ENCODE measurements at places on chromosomes 12 and 14.

DNA sequence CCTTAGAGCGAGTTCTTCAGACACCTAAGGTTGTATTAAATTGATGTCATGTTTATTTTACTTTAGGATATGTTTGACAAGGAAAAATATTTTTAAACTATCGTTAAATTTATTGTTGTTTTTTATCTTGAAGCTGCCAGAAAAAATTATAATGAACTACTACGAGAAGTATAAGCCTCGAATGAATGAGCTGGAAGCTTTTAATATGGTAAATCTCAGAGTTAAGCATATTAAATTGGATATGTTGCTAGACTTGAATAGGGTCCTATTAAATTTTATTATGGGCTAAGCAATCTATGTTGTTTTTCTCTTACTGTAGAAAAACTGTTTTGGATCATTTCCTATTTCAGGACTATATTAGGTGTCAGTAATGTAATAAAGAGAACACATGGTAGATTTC lies 118.2 kb downstream of the METTL25 start:
- DNase-seq = no peak

DNA sequence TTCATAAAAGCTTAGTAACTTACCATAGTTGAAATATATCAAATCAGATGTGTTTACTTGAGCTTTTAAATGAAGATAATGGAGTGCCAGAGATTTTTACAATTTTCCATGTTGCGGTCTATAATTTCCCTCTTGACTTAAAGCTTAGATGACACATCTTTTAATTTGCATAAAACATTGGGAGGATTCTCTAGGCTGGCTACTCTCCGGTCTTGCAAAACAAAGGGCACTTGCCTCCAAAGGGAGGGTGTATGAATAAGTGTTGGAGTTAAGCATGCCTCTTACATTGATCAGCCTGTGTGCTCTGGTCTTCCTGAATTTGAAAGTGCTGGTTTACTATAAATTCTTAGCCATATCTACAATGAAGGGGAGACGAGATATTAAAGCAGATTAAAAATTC lies 336.4 kb upstream of the NAV3 start:
- DNase-seq = no peak

DNA sequence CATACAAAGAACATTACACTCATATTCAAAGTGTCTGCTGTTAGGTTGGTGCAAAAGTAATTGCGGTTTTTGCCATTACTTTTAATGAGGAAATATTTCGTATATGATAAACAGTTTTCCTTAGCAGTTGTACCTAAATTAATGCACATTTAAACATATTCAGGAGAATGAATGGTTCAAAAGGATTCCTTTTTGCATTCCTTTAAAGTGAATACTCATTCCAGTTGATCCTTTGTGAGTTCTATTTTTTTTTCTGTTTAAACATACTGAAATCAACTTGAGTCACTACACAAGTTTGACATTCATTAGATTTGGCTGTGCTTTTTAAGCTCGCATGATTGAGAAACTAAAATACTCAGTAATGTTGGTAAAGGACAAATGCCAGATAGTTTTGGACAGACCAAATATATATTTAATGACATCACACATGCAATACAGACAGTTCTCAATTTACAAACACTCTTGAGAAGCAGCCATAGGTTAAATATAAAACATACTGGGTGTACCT lies 13.8 kb upstream of the SLC38A2 start:
- no peak for DNase-seq

GRCh38 chr12:16281157-16281556 lies 3.7 kb upstream of the SLC15A5 start:
- DNase-seq = no peak

DNA sequence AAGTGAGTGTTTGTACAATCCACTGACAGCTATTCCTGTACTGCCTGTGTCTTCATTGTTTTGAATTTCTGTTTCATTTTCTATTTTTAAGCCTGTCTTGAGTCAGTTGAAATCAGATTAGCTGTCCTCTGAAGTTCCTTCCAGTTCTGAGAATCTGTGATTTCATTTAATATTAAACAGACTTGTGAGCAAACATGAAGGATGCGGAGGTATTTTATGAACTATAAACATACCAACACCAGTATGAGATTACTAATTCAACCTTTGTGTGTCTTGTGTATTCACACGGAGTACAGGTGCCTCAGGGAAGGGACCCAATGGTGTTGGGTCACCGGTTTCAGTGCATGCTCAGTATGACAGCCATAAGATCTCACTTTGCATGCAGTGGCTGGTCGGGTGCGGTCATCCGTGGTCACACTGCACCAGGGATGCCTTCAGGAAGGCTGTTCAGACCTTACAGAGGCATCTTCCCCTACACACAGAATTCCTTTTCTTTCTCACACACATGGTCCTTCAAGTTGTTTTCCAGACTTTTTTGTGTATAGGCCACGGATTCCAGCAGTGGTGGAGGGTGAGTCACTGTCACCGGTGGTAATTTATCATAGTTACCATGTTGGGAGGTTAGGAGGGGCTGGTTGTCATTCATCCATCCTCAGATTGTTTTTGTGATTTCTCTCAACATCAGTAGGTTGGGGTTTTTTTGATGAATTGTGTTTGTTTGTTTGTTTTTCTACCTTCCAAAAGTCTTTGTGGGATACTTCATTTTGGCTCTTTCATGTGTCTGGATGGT lies 103.0 kb upstream of the SFSWAP start:
- no peak for DNase-seq

- no peak for DNase-seq
Observed at GRCh38 chr14:100012478-100013327, 52.5 kb upstream of the EVL start.

DNA sequence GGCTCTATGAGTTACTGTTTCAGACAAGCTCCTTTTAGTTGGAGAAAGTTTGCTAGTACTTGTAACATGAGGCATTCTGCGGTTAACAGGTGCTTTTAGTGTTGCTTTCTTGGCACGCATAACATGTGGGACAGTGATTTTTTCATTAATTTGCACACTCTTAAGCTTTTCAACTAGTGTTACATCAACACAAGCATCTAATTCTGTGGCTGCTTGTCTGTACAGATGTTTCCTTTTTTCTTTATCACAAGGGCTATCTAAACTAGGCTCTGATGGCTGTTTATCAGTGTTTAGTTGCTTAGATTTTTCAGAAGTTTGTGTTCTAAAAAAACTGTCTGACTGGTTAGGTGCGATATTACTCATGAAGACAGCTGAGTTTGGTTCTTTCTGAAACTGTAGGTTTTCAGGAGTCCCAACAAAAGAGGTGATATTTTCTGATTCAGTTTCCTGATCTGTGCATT lies 120.1 kb downstream of the RALGAPA1 start:
- DNase-seq = no peak

DNA sequence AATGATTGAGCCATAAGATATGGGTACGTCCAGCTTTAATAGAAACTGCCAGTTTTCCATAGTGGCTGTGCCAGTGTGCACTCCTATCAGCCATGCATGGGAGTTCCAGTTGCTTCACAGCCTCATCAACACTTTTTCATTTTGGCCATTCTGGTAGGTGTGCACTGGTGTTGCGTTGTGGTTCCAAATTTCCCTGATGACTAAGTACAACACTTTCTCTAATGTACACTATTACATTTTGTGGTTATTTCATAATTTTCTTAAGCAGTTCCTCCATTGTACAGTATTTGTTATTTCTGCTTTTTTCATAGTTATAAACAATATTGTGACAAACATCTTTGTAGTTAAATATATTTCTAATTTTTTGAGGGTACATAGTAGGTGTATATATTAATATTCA lies 21.5 kb upstream of the OAS1 start:
- DNase-seq = no peak

DNA sequence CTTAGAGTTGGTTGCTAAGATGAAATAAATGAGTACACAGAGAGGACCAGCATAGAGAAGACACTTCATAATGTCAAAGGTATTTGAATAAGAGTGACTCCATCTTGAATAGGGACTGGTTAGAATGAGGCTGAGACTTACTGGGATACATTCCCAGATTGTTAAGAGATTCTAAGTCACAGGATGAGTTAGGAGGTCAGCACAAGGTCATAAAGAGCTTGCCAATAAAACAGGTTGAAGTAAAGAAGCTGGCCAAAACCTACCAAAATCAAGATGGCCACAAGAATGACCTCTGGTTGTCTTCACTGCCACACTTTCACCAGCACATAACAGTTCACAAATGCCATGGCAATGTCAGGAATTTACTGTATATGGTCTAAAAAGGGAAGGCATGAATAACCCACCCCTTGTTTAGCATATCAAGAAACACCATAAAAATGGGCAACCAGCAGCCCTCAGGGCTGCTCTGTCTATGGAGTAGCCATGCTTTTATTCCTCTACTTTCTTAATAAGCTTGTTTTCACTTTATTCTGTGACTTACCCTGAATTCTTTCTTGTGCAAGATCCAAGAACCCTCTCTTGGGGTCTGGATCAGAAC lies 8.3 kb upstream of the SERPINA1 start:
- no peak for DNase-seq

DNA sequence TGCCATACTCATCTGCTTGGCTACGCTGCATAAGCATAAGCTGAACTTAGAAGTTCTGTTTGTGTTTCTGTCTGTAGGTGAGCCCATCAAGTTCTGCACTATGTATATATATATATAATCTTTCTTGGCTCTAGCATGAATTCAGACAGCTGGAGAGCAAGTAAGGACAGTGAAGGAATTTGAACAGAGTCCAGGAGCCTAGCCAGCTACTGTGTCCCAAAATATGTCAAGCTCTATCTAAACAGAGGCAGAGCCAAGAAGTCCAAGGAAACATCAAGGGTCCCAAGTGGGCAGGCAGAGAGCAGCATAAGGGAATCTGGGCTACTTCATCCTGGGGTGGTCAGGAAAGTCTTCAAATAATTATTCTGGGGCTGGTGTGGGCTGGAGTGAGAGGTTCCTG lies 118.5 kb upstream of the NPAS3 start:
- DNase-seq = no peak

DNA sequence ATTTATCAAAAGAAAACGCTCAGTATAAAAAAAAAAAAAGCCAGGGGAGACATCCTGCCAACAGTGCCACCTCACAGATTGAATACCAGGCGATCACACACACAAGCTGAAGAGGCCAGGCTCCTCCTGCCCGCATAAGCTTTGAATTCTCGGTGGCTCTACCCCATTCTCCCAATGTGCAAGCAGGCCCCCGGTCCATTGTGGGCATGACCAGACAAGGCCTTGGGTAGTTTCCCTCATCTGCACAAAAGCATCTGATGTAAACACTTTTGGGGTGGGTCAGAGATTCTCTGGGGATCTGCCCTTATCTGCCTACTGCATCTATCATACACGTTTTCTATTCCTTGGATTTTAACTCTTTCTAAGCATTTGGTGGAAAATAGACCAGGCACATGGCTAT lies 16.2 kb downstream of the KLRF2 start:
- no peak for DNase-seq

DNA sequence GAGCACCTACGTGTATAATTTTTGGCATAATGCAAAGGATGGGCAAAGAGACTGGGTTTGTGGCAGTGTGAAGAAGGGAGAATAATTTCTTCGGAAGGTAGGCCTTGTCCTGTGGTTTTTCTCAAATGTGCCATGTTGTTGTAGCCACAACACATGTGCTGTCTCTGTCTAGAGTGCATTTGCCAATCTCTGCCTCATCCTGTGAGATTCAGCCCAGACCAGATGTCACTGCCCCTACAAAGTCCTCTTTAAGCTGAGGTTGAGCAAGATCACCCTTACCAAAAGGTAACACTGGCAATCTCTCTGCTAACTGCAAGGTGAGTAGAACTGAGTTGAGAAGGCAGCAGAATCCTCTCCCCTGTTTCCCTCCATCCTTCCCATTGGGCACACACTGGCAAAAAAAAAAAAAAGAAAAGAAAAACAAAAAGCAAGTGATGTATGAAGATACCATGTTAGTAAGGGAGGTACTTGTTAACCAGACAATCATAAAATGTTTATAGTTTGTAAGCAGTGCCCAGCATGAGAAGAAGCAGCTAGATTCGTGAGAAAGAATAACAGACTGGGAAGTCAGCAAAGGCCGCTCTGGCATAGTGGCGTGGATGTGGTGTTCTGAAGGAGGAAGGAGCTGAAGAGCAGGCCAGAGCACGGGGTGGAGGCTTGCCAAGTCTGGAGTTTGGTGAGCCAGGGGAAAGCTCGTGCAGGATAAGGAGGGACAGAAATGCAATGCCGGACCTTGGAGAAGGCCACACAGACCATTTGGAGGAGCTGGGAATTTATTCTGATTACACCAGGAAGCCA lies 18.9 kb downstream of the DYRK2 start:
- no peak for DNase-seq

DNA sequence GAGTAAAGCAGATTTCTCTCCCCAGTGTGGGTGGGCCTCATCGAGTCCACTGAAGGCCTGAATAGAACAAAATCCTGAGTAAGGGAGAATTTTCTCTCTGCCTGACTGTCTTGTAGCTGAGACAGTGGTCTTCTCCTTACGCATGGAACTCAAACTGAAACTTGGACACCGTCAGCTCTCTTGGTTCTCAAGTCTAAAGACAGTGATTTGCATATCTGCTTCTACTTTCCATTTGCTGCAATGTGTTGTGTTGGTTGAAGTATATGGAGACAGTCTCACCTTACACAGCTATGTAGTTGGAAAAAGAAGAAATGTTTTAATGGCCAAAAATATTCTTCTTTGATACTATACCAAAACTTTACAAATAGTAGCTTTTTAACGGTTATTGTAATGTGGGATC lies 160.2 kb upstream of the LMNTD1 start:
- DNase-seq = no peak

- no peak for DNase-seq
Observed at GRCh38 chr12:78455991-78456390, 408.6 kb upstream of the SYT1 start.

- no peak for DNase-seq
Observed at GRCh38 chr12:64560396-64561301, 49.6 kb upstream of the RASSF3 start.

- DNase-seq = no peak
Observed at GRCh38 chr14:83638748-83639504, 1891.0 kb upstream of the FLRT2 start.

DNA sequence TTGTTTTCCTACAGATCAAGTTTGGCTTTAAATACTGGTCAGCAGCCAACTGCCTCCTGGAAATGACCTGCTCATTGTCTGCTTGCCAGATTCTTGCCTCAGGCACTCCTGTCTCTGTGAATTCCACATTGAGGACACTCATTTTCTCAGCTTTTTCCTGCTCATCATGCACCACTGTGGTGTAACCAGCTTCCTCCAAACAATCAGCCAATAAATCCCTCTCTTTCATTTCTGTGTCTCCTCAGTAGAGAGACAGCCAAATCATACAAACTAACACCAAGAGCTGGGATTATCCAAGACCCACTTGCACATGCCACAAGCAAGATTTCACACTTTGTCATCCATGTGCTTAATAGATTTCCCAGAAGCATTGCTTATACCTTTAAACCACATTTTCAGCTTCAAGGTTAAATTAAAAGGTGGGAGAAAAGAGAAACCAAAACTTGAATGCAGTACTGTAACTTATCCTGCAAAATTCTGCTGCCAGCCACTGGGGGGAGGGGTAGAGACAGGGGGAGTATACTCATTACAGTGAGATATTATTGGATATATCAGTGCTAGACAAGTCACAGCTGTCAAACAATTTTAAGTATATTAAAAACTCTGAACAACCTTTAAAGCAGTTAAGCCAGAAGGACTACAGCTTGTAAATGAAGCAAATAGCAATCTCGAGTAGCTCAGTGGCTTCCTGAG lies 105.0 kb downstream of the PPP2R5E start:
- DNase-seq = no peak

Data from activated CD4-positive, CD25-positive, alpha-beta regulatory T cell treated with anti-CD3 and anti-CD28 coated beads, Interleukin-2, amount 50 U/mL, for 72 hours (primary cell).